NCI-H1930 (cell line): ENCODE measurements at places on chromosomes 3 and 15.

- DNase-seq, result no peak
These were observed 66.1 kb downstream of the GLB1 start for GRCh38 chr3:33030802-33031201.

GRCh38 chr3:171977860-171978259 is 61.5 kb upstream of the FNDC3B start:
- DNase-seq, result no peak

DNA sequence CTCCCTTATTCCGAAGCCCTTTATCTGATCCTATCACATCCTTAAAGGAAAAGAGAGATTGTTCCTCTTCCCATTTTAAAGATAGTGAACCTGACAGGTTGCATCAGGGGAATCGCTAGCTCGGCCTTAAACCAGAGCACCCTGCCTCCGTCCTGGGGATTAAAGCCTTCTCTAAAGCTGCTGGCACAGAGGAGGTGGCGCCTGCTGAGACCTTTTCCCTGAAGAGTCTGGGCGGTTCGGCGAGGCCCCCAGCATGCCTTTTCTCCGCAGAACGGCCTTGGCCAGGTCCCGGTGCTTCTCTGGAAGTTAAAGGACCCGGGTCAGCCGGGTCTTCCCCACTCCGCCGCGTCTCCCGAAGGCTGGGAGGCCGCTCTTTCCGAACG is 593 bp downstream of the FAM219B start:
- no peak for DNase-seq

DNA sequence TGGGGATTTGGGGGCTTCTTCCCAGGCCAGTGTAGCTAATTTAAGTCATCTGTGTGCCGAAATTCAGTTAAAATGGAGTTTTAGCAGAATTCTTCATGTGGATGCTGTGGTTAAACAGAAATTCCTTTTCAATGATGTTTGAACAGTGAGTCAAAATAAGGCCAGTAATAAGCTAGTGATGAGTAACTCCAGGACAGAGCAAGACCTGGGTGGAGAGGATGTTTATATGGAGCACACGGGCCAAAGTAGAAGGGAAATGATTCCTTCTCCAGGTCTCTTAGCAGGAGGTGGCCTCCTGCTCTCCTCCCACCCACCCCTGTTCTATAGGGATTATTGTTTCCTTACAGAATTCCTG is 31.9 kb upstream of the UACA start:
- no peak for DNase-seq

DNA sequence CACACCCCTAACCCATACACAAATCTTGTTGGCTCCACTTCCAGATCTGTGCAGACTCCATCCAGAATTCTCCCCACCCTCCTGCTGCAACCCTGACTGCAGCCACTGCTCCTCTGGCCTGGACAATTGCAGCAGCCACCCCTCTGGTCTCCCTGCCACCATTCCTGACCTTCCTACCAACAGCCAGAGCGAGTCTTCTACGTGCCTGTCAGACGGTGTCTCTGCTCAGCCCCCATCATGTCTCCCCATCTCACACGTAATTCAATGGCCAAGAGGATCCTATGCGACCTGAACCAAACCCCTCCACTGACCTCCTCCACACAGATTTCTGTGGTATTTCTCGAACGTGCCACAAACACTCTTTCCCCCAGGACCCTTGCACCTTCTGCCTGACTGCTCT is 103.3 kb downstream of the TPRA1 start:
- no peak for DNase-seq
